Prostate gland (tissue), 2 donors: ENCODE measurements at places on chromosomes 5 and 9. TPM values are rescaled to one million over a fixed set of nuclear protein-coding genes. Genes with fewer than 3 reads are reported as not detected.
A peak's percentile ranks its signal among the peaks of the same experiment; 100 is the strongest.

GRCh38 chr5:168251259-168251658 is 40.2 kb upstream of the WWC1 start:
- DNase-seq, result no peak

GRCh38 chr5:116531635-116532034 is 43.0 kb downstream of the SEMA6A start:
- no peak for DNase-seq

GRCh38 chr9:33676746-33677505 is 118.4 kb upstream of the PRSS3 start:
- DNase-seq, result peak; percentile 20

- peak; percentile 87 for DNase-seq
These were observed at the start of gene TTC23L for GRCh38 chr5:34838785-34839714. Gene TTC23L (plus strand): TSS chr5:34839164. CDS start chr5:34840672, 1,508 bp downstream.

GRCh38 chr5:58849921-58850667 is 267.2 kb downstream of the RAB3C start:
- peak; percentile 16 for DNase-seq

DNA sequence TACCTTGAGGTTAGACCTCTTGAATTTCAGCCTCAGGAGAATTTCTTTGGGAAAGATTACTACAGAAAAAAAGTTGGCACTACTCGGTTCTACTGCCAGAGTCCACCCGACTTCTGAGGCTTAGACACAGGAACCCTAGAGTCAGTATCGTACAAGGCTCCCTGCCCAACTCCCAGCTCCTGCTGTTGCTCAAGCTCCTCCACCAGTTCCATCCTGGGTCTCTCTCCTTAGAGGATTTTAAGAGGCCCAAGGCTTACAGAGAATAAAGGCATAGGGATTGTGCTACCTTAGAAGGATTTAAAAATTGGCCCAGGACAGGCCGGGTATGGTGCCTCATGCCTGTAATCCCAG is 29.0 kb upstream of the SSBP2 start:
- DNase-seq, result no peak

- no peak for DNase-seq
These were observed 480.4 kb downstream of the CETN3 start for GRCh38 chr5:89929173-89929572.

- DNase-seq, result no peak
These were observed 577.7 kb downstream of the EBF1 start for GRCh38 chr5:158521995-158522394.

GRCh38 chr5:89301321-89302025 is 418.5 kb upstream of the MEF2C start:
- no peak for DNase-seq

DNA sequence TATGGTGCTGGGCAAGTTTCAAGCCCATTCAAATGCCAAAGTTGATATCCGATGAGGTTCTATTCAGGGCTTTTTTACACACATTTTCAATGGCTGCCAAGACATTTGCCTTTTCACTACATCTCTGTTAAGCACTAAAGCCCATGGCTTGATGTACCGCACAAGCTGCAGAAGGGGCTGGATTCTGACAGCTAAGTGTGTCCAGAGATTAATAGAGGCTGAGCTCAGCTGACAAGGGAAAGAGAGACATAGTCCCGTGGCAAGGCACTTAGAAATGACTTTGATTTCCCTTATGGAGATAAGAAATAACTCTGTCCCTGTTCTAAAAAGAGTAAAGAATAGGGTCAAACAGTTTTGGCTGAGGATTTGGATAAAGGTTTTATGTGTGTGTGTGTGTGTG is 198.6 kb downstream of the DMRT2 start:
- DNase-seq, result no peak

DNA sequence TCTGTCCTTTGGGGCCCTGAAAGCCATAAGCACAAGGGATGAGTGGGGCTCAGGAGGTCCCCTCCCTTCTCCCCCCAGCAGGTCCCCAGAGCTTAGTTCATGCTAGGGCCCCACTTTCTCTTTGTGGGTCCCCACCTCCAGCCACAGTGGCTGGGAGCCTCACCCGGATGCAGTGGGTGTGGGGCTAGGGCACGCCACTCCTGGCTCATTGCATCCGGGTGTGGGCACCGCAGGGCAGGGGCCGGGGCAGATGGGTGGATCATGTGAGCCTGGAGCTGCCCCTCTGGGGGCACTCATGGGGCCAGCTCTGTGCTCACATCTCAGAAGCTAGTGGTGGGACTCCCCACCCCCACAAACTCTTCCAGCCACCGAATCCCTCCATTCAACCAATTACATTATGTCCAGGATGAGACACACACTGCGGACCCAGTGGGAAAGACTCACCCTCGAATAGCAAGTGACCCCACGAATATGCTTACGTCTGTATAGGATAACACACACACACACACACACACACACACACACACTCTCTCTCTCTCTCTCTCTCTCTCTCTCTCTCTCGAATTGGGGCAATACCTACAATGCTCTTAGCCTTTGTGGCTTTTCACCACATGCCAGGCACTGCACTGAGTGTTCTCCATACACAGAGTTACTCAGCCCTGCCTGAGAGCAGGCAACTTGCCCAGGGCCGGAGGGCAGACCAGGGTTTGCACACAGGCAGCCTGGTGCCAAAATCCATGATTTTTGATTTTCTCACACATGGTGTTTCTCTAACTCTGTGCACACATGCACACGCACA is 16.8 kb upstream of the PHYKPL start:
- DNase-seq, result no peak

DNA sequence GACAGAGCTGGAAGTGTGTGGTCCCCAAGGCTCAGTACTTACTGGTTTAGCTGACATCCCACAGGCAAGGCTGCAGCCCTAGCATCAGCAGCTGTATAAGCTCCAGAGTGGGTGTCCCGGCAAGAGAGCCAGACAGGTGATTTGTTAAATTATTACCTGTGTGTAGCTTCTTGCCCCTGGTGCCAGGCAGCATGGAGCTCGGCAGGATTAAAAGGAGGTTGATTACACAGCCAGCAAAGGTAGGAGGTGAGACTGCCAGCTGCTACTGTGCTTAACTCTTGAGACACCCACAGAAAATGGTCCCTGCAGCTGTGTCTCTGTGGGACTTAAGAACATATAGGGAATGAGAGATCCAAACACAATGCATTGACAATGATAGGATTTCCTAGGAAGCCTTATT is 54.2 kb downstream of the ARHGAP26 start:
- DNase-seq, result no peak

- no peak for DNase-seq
These were observed 228.2 kb downstream of the TLE1 start for GRCh38 chr9:81461196-81461595.

Gene DOCK8
- 35.5 TPM for total RNA-seq

Gene ENTREP1
- total RNA-seq, result 10.2 TPM

Gene PCDHGA5
- 4.8 TPM for total RNA-seq
